T-helper 17 cell (primary cell): ENCODE measurements at places on chromosomes 5 and 9.

GRCh38 chr5:122846051-122846550 is 688 bp downstream of the SNX24 start:
- no peak for DNase-seq

GRCh38 chr9:6051511-6051950 is 36.1 kb upstream of the RANBP6 start:
- no peak for DNase-seq

GRCh38 chr5:143923634-143924266 is 111.8 kb downstream of the HMHB1 start:
- DNase-seq = no peak

GRCh38 chr5:149140197-149141002 is 893 bp upstream of the ABLIM3 start:
- DNase-seq = no peak

DNA sequence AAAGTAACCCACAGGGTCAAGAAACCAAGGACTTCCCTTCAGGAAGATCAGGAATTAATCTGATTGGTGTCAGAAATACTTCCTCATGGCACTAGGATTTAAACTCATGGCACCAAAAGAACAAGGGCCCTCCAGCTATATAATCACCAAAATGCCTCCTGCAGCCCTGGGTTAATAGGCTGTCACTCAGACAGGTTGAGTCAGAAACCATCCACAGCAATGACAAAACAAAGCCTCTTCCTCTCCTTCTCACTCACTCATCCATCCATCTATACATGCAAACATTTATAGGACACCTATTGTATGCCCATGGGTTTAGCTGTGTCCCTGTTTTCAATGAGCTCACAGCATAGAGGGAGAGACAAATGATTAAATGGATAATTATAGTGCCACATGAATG is 62.5 kb upstream of the SPOCK1 start:
- DNase-seq = no peak
